D341Med (cell line): ENCODE measurements at places on chromosomes 11 and 22.

GRCh38 chr11:17786824-17787525 lies 52.4 kb downstream of the KCNC1 start:
- DNase-seq: no peak

DNA sequence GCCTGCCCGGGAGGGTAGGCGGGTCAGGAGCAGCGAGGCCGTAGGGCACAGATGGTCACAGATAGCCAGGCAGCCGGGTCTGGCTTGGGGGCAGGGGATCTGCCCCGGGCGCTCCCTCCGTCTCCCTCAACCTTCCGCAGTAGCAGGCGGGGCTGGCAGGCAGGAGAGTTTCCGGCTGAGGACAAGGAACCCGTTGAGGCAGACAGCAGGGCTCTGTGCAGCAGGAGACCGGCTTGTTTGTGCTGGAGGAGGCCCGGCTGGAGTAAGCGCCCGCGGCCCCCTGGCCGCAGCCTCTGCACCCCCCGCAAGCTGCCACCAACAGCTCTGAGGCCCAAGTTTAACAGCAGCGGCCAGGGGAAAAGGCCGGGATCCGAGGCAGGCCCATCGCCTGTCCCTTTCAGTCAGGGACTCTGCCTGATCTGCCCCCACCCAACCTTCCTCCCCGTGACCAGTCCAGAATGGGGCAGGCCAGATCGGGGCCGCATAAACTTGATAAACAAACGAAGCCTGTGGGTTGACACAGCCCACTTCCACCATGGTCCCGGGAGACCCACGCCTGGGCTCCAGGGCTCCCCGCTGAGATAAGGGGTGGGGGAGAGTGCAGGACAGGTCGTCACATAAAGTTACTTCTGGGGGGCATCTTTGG lies 13.6 kb downstream of the SCARF2 start:
- DNase-seq: no peak

- no peak for DNase-seq
Observed at GRCh38 chr11:76313913-76314740, 66.8 kb downstream of the THAP12 start.

DNA sequence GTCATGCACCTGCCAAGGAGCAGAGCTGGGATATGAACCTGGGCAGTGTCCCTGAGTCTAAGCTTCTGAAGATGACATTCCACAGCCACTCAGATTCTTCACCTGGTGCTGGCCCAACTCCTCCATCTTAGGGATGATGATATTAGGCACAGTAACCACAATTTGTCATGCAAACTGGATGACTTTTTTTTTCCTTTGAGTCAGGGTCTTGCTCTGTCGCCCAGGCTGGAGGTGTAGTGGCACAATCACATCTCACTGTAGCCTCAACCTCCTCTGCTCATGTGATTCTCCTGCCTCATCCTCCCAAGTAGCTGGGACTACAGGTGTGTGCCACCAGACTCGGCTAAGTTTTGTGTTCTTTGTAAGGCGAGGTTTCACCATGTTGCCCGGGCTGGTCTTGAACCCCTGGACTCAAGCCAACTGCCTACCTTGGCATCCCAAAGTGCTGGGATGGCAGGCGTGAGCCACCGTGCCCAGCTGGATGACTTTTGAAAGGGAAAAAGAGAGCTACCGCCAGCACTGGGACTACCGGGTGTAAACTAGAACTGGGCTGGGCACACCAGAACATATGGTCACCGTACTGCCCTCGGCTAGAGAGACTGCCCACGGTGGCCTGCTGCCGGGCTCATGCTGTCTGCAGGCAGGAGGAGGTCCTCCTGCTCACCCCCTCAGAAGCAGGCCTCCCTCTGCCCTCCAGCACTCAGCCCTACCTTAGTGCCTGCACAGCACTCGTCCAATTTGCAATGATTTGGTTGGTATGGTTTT lies 77.7 kb downstream of the NAT10 start:
- DNase-seq: no peak

- DNase-seq: no peak
Observed at GRCh38 chr22:50607659-50608020, 7.0 kb downstream of the MAPK8IP2 start.

DNA sequence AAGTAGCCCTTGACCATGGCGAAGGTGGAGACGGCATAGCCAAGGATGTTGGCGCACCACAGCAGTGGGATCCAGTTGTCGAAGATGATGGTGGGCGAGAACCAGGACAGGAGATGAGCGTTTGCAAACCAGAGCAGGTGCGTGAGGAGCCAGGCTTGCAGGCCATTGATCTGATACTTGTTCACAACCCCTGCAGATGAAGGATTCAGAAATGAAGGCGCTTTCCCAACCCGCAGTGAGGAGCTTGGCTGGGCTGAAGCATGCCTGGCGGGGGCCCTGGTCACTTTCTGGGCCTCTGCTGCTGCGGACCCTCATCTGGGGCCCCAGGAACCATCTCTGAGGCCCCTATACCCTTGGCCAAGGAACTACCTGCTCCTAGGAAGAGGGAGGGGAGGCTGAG lies 6.9 kb downstream of the DHCR7 start:
- DNase-seq: no peak

DNA sequence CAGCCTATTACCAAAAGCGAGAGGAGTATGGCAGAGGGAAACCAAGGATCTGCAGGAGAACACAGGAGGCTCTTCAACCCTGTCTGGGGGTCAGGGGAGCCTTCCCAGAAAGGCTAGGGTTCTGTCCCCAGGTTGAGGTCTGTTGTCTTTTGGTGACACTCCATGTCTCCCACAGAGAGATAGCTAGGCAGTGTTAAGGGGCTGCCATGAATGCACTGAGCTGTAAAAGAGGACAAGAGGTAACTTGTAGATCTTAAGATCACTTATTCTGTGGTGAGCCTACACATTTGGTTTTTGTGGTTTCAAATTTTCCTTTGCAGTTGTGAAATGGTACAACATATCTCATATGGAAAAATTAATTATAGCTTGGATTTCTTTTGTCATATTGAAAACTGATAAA lies 6.0 kb upstream of the ACER3 start:
- DNase-seq: no peak

DNA sequence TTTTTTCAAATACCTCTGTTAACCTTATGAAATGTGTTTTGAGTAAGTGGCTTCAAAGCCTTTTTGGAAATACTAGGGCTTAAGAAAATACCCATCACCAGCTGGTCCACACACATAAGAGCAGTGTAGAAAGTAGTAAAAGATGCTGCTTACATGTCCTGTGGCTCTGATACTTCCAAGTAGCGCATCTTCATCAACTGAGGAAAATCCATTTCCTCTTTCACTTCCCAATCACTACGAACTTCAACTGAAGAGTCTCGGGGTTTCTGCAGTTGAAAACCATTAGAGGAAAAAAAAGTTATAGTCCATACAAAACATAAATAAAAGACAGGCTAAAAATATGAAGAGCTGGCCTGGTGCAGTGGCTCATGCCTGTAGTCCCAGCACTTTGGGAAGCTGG lies 8.5 kb downstream of the EIF3D start:
- no peak for DNase-seq

GRCh38 chr22:30021881-30022619 lies 58.2 kb upstream of the HORMAD2 start:
- no peak for DNase-seq

DNA sequence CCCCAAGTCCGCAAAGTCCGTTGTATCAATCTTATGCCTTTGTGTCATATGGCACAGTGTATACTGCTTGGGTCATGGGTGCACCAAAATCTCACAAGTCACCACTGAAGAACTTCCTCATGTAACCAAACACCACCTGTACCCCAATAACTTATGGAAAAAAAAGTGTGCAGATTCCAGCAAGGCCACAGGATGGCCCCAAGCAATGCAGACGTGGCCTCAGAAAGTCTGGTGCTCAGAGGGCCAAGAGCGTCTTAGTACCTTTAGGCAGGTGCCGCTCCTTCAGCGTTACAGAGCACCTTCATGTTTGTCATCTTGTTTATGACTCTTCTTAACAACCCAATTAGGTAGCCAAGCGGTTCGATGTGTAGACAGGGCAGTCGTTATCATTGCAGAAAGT lies 65.3 kb downstream of the PRDM11 start:
- DNase-seq: no peak

- no peak for DNase-seq
Observed at GRCh38 chr11:12260731-12261521, 116.4 kb upstream of the PARVA start.

DNA sequence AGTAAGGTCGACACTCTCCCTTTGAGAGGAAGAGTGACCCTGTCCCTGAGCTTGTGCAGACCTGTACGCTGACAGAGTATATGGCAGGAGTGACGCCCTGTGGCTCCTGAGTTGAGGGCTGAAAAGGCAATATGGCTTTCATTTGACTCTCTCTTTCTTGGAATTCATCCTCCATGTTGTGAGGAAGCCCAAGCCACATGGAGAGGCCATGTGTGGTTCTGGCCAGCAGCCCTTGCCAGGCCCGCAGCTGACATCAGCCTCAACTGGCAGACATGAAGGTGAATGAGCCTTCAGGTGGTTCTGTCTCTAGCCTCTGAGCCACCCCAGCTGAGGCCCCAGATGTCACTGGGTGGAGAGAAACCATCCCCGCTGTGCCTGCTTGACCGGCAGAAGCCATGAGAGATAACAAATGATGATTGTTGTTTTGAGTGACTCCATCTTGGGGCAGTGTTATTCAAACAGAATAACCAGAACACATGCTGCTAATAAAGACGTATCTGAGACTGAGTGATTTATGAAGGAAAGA lies 31.9 kb downstream of the SMIM38 start:
- no peak for DNase-seq

- DNase-seq: no peak
Observed at GRCh38 chr11:117070016-117070415, 28.2 kb downstream of the SIK3 start.

GRCh38 chr11:86161837-86162236 lies 82.7 kb upstream of the EED start:
- no peak for DNase-seq

DNA sequence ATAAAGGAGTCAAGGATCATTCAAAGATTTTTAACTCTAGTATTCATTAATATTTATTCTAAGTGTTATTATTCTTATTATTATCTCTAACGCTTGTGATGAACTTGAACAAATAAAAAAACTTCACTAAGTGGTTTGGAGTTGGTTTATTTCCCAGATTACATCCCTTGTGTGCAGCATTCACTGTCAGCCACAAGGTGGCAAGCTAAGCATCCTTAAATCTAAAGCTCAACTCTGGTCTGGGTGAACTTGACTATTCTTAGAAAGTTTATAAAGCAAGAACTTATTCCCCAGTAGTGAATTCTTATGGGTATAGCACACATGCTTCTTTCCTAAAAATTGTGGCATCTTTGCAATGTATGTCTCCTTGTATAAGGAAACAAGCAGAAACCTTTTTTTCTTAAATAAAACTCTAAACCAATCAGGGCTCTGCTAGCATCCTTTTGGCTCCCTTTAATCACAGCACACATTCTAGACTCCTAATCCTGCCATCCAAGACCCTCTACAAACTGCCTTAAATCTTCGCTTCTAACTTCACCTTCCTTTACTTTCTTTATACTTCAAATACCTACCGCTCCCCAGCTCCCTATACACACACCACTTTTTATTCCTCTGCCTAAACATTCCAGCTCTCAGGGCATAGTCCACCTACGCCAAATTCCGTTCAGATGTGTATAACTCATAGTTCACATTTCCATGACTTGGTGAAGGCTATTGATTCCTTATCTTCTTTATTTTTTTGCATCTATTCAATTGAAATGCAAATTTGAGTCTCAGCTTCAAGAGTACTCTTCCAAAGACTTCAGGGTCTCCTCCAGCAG lies 1068.8 kb downstream of the DLG2 start:
- DNase-seq: peak; percentile 50

DNA sequence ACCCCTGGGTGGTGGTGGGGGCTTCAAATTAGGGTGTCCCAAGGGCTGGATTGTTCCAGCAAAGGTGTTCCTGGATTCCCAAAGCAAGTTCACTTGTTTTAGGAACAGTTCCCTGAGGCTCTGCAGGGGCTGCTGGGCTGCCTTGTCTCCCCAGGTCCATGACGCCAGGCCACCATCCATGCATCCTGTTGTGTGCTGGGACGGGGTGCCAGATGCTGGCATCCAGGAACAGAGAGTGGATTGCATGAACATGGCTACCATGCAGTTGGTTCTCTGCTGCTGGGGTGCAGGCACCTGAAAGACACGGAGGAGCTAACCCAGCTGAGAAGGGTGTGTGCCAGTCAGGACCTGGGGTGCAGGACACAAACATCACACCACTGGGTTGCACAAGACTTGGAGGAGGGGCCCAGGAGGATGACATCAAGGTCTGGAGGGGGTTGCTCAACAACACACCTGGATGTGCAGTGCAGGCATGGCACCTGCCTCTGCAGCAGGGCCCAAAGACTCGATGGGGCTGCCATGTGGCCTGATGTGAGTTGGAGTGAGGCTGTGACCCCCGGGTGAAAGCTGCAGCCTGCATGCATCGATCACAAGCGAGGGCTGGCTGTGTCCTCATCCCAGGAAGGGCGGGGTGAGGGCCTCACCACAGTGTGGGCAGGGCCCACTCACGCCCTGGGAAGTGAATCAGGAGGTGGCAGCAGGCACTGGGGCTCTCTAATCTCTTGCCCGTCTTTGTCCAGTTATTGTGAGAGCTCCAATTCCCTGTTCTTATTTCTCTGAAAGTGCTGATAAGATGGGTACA lies 74.0 kb upstream of the CLDN5 start:
- DNase-seq: no peak

GRCh38 chr11:10538924-10539323 lies 2.1 kb downstream of the RNF141 start:
- no peak for DNase-seq

GRCh38 chr11:64331569-64332371 lies 8.2 kb upstream of the CCDC88B start:
- peak; percentile 81 for DNase-seq

DNA sequence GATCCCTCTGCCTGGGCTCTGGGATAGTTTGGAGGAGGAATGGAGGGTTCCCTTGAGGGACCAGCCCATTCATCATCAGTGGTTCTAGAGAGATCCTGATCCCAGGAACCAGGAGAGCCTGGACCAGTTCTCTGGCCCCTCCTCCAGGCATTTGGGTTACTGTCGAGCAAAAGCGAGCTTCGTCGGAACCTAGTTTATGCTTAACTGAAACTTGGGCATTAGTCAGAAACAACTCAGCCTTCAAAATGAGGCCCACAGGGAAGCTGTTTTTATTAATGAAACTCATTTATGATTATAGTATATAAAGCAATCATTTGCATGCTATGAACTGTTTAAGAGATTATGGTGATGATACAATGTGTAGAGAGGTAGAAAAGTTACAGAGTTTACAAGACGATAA lies 61.4 kb downstream of the LIF start:
- no peak for DNase-seq

DNA sequence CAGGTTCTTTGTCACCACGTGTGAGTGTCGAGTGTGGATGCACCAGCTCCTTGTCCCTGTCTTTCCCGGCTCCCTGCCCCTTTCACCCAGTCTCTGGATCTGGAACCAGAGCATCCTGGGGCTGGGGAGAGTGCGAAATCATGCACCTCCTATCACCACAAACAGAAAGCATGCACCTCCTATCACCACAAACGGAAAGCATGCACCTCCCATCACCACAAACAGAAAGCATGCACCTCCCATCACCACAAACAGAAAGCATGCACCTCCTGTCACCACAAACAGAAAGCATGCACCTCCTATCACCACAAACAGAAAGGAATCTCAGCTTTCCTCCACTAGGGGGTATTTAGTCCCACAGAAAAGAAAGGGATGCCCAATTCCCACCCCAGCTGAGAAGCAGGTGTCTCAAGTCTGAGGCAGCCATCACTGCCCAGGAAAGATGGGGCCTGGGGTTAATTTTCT lies 5.9 kb upstream of the GLB1L3 start:
- peak; percentile 51 for DNase-seq
